ENCODE measurements at places on chromosomes 13 and 19.
A peak's percentile ranks its signal among the peaks of the same experiment; 100 is the strongest.

DNA sequence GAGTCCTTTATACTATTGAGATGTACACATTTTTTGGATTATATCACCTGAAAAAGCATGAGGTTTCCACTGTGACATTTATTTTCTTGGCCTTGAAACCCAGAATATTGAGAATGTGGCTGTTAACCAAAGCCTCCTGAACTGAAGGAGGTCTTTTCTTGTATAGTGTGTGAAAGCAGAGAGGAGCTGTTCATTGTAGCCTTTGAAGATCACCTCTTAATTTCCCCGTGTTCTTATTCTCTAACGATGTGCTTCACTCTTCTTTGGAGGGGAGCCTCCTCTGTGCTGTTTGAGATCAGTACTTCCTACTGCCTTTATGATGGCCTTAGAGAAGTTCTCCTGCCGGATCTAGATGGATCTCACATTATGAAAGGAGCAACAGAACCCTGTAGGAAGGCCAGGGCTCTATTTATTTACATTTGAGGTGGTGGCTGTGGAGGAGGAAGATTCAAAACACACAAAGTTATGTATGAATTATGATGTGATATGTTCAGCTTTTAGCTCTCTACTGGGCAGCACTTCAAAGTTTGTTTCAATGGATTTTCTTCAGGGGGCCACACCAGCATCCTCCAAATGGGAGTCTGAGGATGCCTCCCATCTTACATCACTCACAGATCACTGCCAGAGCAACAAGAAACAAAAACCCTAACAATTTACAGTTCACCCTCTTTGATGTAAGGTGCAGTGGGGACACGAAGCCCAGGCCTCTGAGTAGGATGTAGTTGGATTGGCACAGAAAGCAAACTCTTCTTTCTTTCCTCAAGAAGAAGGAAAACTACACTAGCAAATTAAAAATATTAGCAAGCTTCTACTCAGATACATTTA, 322.3 kb downstream of the DLEU7 start:
- DNase-seq = no peak

DNA sequence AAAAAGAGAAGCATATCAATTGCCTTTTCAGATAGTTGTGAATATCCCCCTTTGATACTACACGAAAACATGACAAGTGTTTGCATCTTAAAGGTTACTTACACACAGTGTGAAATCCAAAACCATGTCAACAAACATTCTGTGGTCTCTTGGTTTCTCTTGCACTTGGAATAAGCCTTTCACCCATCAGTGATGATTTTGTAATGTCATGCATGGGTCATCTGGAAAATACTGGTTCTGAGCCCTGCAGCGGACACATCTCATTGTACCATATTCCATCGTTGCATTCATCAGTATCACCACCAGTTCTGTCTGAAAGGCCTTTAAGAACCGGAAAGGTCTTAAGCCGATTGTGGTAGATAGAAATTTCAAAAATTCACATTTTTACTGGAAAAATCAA, 65.4 kb upstream of the SOX1 start:
- DNase-seq = no peak

- peak; percentile 86 for DNase-seq
Observed at GRCh38 chr13:94706843-94707399, 5.4 kb downstream of the SOX21 start.

- no peak for DNase-seq
Observed at GRCh38 chr13:22121146-22121739, 450.4 kb downstream of the FGF9 start.

- DNase-seq = no peak
Observed at GRCh38 chr19:41376241-41376997, at the start of gene TMEM91. Gene TMEM91 (plus strand): TSS chr19:41376533. CDS start chr19:41378310, 1,777 bp downstream.

DNA sequence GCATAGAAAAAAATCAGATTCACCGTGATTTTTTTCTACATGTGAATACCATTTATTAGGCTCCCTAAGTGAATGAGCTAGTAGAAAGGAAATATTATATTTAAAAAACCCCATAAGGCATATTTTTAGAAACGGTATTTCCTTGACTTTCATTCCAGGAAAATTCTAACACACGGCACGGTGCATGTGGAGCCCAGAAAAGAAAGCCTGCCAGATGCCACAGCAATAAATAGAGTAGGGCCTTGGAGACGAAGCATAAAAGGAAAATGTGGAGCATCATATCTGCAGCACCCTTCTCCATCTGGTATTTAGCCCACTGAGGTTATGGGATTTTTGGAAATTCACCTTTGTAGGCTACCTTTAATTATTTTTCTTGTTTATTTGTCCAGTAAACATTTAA, 314.4 kb downstream of the ENOX1 start:
- no peak for DNase-seq

DNA sequence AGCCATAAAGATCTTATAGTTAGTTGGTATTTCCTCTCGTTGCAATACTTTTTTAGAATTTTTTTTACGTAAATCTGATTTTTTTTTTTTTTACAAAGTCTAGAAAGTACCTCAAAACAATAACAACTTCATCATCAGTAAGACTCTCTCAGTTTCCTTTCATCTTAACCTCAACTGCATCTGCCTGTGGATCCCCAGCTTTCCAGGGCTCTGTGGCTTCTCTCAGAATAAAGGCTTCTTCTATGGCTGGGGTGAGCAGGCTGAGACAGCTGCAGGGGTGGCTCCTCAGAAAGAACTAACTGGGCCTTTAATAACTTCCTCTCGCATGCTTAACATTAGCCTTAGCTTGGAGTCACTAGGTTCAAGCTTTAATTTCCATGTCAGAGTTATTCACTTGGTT, 4.2 kb downstream of the ZNF506 start:
- no peak for DNase-seq

GRCh38 chr19:10010247-10010691, at the start of gene COL5A3:
Gene COL5A3 (minus strand): TSS chr19:10010504. CDS start chr19:10010385, 119 bp downstream.
- DNase-seq = no peak

- no peak for DNase-seq
Observed at GRCh38 chr13:34634448-34634847, 307.6 kb upstream of the NBEA start.

- no peak for DNase-seq
Observed at GRCh38 chr19:29841559-29842367, 30.0 kb downstream of the CCNE1 start.

DNA sequence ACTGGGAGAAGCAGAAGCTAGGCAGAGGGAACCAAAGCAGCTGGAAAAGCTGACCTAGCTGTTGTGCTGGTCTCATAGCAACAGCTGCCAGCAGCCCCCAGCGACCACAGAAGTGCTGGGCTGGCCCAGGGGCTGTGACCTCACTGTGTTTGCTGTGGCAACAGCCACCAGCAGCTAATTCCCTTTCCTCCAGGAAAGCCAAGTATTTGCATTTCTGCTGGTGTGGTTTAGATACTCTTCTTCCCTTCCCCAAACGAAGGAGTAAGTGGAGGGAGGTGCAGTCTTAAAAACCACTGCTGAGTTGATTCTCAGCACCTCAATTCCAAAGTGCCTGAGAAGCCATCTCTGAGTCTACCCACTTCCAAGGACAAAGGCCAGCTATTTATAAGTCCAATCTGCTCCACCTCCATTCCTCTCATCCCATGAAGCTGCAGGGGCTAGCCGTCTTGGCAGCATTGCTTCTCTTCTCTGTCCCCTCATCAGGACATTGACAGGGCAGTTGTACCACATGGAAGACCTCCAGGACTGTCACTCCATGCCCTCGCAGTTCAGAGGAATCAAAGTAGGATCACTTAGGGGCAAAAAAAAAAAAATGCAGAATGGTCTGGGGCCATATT, 11.5 kb upstream of the CCDC97 start:
- no peak for DNase-seq

- DNase-seq = no peak
Observed at GRCh38 chr19:41621226-41621625, 5.6 kb downstream of the CEACAM4 start.

DNA sequence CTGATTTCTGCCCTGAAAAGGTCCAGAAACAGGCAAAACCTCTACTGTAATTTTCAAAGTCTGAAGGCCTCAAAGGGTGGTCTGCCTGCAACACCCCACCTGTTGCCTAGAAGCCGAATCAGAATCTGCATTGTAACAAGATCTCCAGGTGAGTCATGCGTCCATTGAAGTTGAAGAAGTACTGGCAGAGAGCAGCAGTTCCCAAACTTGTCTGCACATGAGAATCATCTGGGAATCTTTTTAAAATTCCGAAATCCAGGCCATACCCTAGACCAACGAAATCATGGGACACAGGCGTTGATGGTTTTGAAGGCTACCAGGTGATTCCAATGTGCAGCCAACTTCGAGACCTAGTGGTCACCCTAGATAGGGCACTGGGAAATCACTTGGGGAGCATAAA, 16.0 kb upstream of the CLN5 start:
- no peak for DNase-seq

DNA sequence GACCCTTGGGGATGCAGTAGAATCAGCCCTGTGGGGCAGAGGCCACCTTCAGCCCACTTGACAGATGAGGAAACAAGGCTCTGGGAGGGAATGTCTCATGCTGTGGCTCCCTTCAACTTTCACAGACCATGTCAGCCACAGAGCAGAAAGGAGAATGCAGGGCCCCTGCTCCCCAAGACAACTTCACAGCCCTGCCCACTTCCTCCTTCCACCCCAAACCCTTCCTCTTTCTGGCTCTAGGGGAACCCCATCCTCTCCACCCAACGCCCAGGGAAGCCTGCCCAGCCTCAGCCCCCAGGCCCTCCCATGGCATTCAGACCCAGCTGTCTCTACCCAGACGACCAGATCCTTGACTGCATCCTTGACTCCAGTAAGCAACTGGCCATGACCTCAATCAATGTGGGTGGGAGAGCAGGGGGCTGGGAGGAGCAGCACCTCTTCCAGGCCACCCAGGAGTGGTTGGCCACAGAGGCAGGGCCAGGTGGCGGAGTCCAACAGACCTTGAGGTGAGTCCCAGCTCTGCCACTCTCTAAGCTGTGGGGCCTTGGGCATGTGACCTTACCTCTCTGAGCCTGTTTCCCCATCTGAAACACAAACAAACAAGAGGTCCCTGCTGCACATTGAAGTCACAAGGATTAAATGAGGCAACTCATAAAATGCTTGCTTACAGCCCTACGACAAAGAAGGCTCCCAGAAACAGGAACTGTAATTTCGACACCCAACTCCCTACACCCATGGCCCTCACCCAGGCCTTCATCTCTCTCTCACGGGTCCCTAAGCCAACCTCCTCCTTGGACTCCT, 15.8 kb downstream of the DEDD2 start:
- DNase-seq = no peak

DNA sequence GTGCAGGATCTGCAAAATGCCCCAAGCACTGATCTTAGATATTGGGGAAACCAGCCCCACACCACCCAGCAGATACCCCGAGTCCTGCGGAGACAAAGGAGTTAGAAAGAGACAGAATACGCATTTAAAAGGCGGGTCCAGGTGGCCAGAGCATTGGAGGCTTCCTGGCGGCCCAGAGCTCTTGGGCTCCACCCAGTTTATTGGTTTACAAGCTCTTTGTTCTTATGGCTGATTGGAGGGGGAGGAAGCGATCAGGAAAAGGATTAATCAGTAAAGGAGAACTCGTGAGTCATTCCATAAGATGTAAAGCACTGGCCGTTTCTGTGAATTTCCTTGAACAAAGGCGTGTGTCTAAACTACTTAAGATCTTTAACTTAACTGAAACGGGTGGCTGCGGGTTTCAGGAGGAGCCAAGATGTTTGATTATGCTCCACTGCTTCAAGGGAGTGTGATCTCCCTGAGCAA, 926 bp downstream of the ZNF587 start:
- DNase-seq = no peak

DNA sequence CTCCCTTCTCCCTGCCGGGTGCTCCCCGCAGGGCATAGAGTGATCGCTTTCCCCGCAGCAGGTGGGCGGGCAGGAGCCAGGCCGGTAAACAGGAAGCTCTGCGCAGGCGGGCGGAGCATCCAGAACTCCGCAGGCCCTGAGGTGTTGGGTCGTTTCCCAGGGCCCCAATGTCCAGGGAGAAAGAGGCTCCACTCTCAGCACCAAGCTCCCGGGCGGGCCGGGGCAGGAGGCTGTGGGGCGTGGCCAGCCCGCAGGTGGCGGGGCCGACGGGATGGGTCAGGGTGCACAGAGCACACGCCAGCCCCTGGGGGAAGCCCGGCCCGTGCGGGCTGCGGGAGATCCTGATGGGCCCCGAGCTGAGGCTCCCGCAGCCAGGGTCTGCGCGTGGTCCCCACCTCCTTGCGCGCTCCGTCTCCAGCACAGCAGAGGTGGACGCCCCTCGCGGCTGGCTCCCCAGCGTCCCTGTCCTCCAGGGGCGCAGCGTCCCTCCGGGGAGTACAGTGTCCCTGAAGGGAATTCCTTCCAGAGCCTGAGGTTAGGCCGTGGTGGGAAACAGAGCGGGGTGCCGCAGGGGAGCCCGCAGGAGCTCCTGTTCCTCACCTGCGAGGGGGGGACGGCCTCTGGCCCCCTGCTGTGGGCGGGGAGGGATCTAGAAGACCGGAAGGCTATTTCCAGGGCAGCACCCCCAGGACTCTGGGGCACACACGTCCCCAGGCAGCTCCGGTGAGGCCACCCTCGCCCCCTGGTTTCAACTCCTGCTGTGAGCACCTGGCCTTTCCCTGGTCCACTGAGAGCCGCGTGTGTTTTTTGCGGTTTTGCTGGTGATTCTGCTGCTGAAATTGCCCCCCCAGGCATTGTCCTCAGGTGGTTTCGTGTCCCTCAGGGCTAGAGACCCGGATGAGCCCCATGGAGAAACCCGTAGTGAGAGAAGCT, 12.2 kb downstream of the PIP5K1C start:
- DNase-seq = no peak

DNA sequence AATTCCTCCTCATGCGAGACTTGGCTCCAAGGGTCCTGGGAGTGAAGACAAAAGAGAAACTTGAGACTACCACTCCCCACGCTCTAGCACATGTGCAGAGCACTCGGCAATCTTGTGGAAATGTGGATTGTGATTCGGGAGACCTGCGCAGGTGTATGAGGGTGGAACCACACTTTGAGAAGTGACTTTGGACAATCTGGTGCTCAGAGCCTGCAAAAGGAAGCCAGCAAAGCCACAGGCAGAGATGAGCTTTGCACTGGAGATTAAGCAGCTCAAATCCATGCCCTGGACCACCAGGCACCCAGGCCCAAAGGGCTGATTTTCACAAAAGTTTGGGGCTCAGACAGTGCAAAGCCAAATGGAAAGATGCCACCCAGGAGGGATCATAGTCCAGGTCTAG, 162.5 kb upstream of the TSHZ3 start:
- DNase-seq = no peak

DNA sequence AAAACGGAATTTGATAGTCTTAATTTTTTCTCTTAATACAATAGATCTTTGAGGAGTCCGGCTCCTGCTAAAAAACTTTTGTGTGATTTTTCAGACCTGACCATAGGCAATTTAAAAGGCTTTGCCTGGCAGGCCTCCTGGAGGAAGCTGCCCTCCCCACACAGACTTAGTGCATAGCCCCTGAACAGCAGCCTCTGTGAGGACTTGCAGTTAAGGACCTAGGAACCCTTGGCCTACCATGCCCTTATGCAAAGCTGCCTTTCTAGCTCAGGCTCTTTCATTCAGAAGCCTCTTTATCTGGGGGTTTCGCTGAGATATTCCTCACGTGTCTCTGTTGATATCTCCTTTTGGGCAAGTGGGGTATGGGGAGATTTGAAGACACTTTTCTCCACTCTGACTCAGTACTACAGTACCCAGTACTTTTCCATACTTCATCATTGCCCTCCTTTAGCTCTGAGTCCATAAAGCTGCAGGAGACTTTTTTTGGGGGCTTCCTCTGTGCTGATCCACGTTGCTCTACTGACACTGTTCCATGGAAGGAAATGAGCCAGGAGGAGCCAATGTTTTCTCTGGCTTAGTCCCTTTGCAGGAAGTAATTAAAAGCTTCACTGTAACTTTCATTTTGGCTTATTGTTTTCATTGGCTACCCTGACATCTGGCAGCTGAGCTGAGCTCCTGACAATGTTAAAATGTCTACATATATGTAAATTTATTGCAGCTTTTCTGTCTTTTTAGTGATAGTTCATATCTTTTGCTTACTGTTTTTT, 283.1 kb downstream of the TDRD3 start:
- DNase-seq = no peak

- no peak for DNase-seq
Observed at GRCh38 chr19:1747285-1748114, 5.8 kb upstream of the ONECUT3 start.
